Stimulated activated naive B cell treated with anti-CD40 and anti-IgM and Interleukin-4, amounts not matched to agents 10 μg/mL and 1 μg/mL and 100 μg/mL, for 72 hours (primary cell): ENCODE measurements at places on chromosomes 6 and 20.

GRCh38 chr6:52746213-52746612 lies 17.1 kb downstream of the GSTA2 start:
- H3K27ac ChIP-seq, result no peak overlapping the region
- no peaks in the 10 kb centered on the region for H3K4me1 ChIP-seq
- no peak overlapping the region for H3K4me3 ChIP-seq
- no peaks in the 10 kb centered on the region for H3K36me3 ChIP-seq

DNA sequence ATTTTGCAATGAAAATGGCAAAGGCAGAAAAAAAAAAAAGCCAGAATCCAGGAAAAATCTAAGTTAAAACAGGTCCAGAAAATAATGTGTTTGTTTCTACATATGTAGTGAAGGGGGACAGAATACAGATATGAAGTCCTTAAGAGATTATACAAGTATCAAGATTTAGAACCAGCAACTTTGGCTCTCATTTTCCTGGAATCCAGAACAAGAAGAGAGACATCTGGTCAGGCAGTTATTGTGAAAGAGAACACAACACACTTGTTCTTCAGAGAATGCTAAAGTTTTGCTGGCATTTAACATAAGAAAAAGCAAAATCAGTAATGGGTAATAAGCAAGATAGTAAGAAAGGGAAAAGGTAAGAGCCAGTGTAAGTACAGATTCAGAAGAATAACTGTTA lies 21.1 kb downstream of the BAG2 start:
- no peak for DNase-seq
- peaks cover 9% of the 10 kb centered on the region for H3K36me3 ChIP-seq
- no peak overlapping the region for H3K4me3 ChIP-seq
- no peaks in the 10 kb centered on the region for H3K4me1 ChIP-seq
- no peak overlapping the region for H3K27ac ChIP-seq

GRCh38 chr20:23370873-23371272 lies 8.9 kb downstream of the GZF1 start:
- H3K27me3 ChIP-seq, result no peaks in the 10 kb centered on the region
- no peak overlapping the region for H3K4me3 ChIP-seq
- no peak overlapping the region for H3K27ac ChIP-seq
- no peak for DNase-seq
- peaks cover 24% of the 10 kb centered on the region for H3K4me1 ChIP-seq

DNA sequence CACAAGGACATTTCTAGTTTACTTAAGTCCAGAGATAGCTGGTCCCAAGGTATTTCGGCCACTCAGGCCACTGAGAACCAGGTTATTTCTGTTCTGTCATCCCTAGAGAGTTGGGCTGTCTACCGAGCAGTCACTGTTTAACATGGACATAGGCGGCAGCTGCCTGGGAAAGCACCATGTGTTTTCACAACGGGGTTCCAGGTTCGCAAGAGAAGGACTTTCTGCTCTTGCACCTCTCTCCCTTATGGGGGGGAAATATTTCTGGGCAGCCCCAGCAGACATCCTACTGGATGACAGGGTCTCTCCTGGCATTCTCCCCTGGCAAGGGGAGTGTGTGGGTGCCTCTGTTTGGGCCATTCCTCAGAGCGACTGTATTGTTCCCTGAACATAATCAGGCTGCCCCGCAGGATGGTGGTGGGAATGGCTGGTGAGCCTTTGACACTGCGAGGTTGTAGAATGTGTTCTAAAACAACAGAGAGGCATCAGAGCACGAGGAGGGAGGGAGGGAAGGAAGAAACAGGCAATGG lies 64.4 kb upstream of the DUSP22 start:
- peaks cover 57% of the 10 kb centered on the region for H3K4me1 ChIP-seq
- no peak overlapping the region for H3K4me3 ChIP-seq
- H3K27me3 ChIP-seq, result no peaks in the 10 kb centered on the region
- H3K27ac ChIP-seq, result peak overlapping the region; percentile 94
- peak; percentile 41 for DNase-seq

DNA sequence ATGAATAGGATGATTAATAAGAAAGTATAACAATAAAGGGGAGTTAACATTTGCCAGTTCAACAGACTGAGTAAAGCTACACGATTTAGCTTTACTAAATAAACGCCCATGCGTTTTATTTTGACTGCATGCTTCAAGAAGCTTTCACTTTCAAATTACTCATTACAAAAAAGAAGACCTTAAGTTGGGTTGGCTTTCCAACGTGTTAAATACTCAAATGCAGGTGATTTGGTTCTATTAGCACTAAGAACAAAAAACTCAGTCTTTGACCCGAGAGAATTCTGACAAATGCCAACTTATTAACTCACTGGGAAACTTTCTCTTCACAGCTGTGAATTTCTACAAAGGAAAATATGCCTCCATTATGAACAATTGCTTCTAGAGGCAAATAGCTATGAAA lies 24.8 kb downstream of the RNF146 start:
- H3K27ac ChIP-seq, result peak overlapping the region; percentile 59
- peaks cover 41% of the 10 kb centered on the region for H3K36me3 ChIP-seq
- no peak overlapping the region for H3K4me3 ChIP-seq
- peaks cover 30% of the 10 kb centered on the region for H3K4me1 ChIP-seq

DNA sequence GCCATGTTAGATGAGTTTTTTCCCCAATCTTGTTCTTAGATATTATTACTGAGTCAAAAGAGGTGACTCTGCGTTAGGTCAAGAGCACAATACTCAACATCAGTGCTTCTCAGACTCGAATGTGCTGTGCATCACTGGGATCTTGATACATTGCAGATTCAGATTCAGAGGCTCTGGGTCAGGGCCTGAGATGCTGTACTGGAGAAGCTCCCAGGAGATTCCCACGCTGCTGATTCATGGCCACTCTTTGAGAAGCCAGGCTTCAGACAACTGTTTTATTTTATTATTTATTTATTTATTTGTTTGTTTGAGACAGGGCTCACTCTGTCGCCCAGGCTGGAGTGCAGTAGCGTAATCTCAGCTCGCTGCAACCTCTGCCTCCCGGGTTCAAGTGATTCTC lies 41.4 kb upstream of the ARID1B start:
- H3K27me3 ChIP-seq, result no peaks in the 10 kb centered on the region
- peaks cover 4% of the 10 kb centered on the region for H3K4me1 ChIP-seq
- no peak for DNase-seq

DNA sequence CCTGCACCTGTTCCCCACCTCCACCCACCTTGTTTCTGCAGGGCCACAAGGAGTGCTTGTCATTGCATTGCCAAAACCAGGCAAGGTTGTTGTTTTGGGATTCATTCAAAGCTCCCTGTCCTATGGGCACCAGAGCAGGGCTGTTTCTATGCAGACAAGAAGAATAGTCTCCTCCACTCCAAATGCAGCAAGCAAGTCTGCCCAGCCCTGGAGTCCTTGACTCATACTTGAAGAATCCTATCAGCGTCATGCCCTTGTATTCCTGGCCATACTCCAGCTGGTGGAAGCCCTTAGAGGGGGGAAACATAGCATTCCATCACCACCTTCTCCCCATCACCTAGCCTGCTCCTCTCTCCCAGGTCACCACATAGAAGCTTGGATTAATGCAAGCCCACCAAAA lies 145.3 kb upstream of the ECI2 start:
- DNase-seq, result no peak
- no peak overlapping the region for H3K27ac ChIP-seq
- H3K27me3 ChIP-seq, result peaks cover 23% of the 10 kb centered on the region
- no peaks in the 10 kb centered on the region for H3K36me3 ChIP-seq
- H3K4me1 ChIP-seq, result peaks cover 11% of the 10 kb centered on the region

DNA sequence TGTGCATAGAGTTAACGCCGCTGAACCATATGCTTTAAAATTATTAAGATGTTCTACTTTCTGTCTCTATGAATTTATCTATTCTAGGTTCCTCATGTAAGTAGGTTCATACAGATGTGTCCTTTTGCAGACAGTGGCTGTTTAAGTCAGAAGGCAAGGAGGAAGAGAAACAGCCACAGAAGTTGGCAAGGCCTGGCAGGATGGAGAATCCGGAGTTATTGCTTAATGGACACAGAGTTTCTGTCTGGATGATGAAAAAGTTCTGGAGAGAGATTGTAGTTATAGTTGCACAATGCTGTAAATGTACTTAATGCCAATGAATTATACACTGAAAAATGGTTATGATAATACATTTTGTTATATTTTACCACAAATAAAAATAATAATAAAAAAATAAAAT lies 283.6 kb upstream of the CNR1 start:
- H3K36me3 ChIP-seq, result no peaks in the 10 kb centered on the region
- H3K4me3 ChIP-seq, result no peak overlapping the region
- H3K4me1 ChIP-seq, result no peaks in the 10 kb centered on the region
- no peak for DNase-seq
- H3K27me3 ChIP-seq, result peaks cover 9% of the 10 kb centered on the region

GRCh38 chr20:3262566-3262965 lies 23.6 kb upstream of the SLC4A11 start:
- DNase-seq, result no peak
- H3K36me3 ChIP-seq, result peaks cover 14% of the 10 kb centered on the region
- no peak overlapping the region for H3K4me3 ChIP-seq
- H3K27me3 ChIP-seq, result no peaks in the 10 kb centered on the region
- no peak overlapping the region for H3K27ac ChIP-seq
- H3K4me1 ChIP-seq, result no peaks in the 10 kb centered on the region

GRCh38 chr6:70375882-70376281 lies 37.4 kb upstream of the FAM135A start:
- peaks cover 30% of the 10 kb centered on the region for H3K27me3 ChIP-seq
- H3K4me1 ChIP-seq, result no peaks in the 10 kb centered on the region
- H3K4me3 ChIP-seq, result no peak overlapping the region
- no peaks in the 10 kb centered on the region for H3K36me3 ChIP-seq

- DNase-seq, result no peak
- no peak overlapping the region for H3K4me3 ChIP-seq
- H3K36me3 ChIP-seq, result peaks cover 19% of the 10 kb centered on the region
- no peaks in the 10 kb centered on the region for H3K27me3 ChIP-seq
- H3K27ac ChIP-seq, result peak overlapping the region; percentile 73
- peaks cover 14% of the 10 kb centered on the region for H3K4me1 ChIP-seq
Observed at GRCh38 chr20:33789858-33790182, 21.3 kb upstream of the CHMP4B start.

DNA sequence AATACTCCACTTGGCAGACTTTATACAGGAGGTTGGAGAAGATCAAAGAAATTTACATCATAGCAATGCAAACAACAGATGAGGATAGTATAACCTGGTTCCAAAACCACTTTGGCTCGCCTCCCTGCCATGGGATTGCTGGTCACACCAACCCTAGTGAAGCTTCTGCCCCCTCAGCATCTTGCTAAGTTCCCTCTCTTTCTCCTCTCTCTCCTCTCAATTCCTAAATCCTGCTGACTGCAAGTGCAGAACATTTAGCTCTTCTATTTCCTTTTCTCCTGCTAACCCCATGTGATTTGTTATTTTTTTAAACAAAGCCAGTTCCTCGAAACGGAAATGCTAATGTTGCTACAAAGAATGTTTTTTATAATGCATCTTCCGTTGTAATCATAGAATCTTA lies 50.3 kb upstream of the LY86 start:
- peaks cover 4% of the 10 kb centered on the region for H3K36me3 ChIP-seq
- no peak overlapping the region for H3K27ac ChIP-seq

DNA sequence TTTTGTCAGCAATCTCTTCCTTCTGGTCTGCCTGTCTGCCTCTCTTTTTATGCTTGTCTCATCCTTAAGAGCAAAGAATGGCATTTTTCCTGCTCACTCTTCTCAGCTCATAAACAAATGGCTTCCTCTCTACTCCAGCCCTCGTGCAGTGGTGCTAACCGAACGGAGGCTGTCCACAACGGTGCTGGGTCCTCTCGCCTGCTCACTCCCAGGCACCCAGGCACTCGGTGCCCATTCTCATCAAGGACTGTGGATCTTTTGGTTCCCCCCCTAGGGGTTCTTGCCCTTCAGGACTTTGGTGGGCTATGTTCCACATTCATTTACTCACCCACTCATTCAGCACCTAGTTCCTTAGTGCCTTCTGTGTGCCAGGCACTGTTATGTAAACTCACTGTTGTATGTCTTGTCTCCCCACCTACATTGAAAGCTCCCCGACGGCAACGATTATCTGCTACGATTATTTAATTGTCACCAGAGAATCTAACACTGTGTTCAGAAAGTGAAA lies 113.9 kb downstream of the FYN start:
- H3K27me3 ChIP-seq, result no peaks in the 10 kb centered on the region
- no peak overlapping the region for H3K27ac ChIP-seq
- H3K4me1 ChIP-seq, result peaks cover 45% of the 10 kb centered on the region
- H3K4me3 ChIP-seq, result no peak overlapping the region
- peaks cover 35% of the 10 kb centered on the region for H3K36me3 ChIP-seq

DNA sequence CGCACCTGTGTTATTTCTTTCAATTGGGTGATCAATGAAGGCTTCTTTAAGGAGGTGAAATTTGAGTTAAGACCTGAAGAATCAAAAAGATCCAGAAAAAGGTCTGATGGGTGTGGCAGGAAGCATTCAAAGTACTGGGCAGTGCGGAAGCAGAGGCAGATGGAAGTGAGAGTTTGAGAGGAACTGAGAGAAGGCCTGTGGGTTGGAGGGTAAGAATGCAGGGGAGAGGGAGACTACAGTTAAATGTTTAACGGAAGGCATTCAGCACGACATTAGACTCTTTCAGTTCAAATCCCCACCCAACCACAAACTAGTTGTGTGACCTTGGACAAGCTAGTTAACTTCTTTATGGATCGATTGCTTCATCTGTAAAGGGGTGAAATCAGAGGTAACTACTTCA lies 50.5 kb upstream of the GCM1 start:
- H3K4me3 ChIP-seq, result no peak overlapping the region
- peak overlapping the region; percentile 10 for H3K27ac ChIP-seq
- peaks cover 41% of the 10 kb centered on the region for H3K4me1 ChIP-seq
- peaks cover 4% of the 10 kb centered on the region for H3K36me3 ChIP-seq

GRCh38 chr6:54193560-54193959 lies 82.3 kb downstream of the MLIP start:
- no peak overlapping the region for H3K4me3 ChIP-seq
- peaks cover 3% of the 10 kb centered on the region for H3K4me1 ChIP-seq
- H3K27ac ChIP-seq, result no peak overlapping the region
- no peak for DNase-seq

GRCh38 chr20:219290-220115 lies 7.6 kb upstream of the DEFB129 start:
- H3K4me3 ChIP-seq, result no peak overlapping the region
- H3K36me3 ChIP-seq, result no peaks in the 10 kb centered on the region
- no peak for DNase-seq

GRCh38 chr6:19635728-19636127 lies 201.4 kb upstream of the ID4 start:
- no peaks in the 10 kb centered on the region for H3K4me1 ChIP-seq
- no peak overlapping the region for H3K27ac ChIP-seq
- no peaks in the 10 kb centered on the region for H3K36me3 ChIP-seq
- no peak for DNase-seq
- no peaks in the 10 kb centered on the region for H3K27me3 ChIP-seq

GRCh38 chr6:38134704-38135088 lies 315.2 kb downstream of the ZFAND3 start:
- H3K27ac ChIP-seq, result no peak overlapping the region
- DNase-seq, result no peak
- no peak overlapping the region for H3K4me3 ChIP-seq
- H3K4me1 ChIP-seq, result peaks cover 39% of the 10 kb centered on the region
- peaks cover 41% of the 10 kb centered on the region for H3K36me3 ChIP-seq

- H3K36me3 ChIP-seq, result peaks cover 67% of the 10 kb centered on the region
- DNase-seq, result no peak
- H3K4me3 ChIP-seq, result peak overlapping the region; percentile 98
- H3K27ac ChIP-seq, result peak overlapping the region; percentile 100
Observed at GRCh38 chr6:14118446-14118845, 874 bp downstream of the CD83 start.
